A375 (cell line): ENCODE measurements at places on chromosomes 4 and X. TPM values are rescaled to one million over a fixed set of nuclear protein-coding genes. Genes with fewer than 3 reads are reported as not detected.

Gene FATE1
- not detected in 2 replicates for total RNA-seq

Gene IL15
- 0.27 and 1.5 TPM in 2 replicates for total RNA-seq

Gene ARHGEF6
- total RNA-seq, result 5.7 and 6.8 TPM in 2 replicates

Gene PASD1
- 0.05 TPM in 1 of 2 replicates, not detected in the other for total RNA-seq

Gene SLITRK2
- 0.72 and 0.93 TPM in 2 replicates for total RNA-seq

Gene KCND1
- total RNA-seq, result 0.30 and 0.96 TPM in 2 replicates

Gene VAMP7
- total RNA-seq, result 21.2 and 24.1 TPM in 2 replicates

Gene HSFX2
- not detected in 2 replicates for total RNA-seq

Gene BBS12
- 1.4 and 1.5 TPM in 2 replicates for total RNA-seq

Gene CYSLTR1
- total RNA-seq, result 0.16 TPM in 1 of 2 replicates, not detected in the other

Gene EGF
- 0.24 and 0.57 TPM in 2 replicates for total RNA-seq

Gene APBB2
- 27.5 and 39.3 TPM in 2 replicates for total RNA-seq

Gene ZNF141
- total RNA-seq, result 7.4 and 9.1 TPM in 2 replicates

Gene EDA2R
- 2.4 and 2.7 TPM in 2 replicates for total RNA-seq

Gene TACR3
- 0.05 and 0.15 TPM in 2 replicates for total RNA-seq

Gene FAM53A
- 3.2 and 5.8 TPM in 2 replicates for total RNA-seq

Gene FAM13A
- total RNA-seq, result 8.4 and 11.5 TPM in 2 replicates

Gene MAGEC2
- total RNA-seq, result 108 and 111 TPM in 2 replicates

Gene LNX1
- 3.2 and 3.4 TPM in 2 replicates for total RNA-seq

Gene MID2
- total RNA-seq, result 1.2 and 2.6 TPM in 2 replicates

Gene FRG1
- total RNA-seq, result 69.3 and 92.1 TPM in 2 replicates

Gene GLRB
- total RNA-seq, result 3.9 and 4.7 TPM in 2 replicates

Gene CXXC4
- 0.32 and 0.45 TPM in 2 replicates for total RNA-seq

Gene DCAF4L1
- total RNA-seq, result 0.79 and 1.1 TPM in 2 replicates

Gene TSPAN5
- total RNA-seq, result 7.3 and 8.9 TPM in 2 replicates

Gene GAGE2A
- total RNA-seq, result 28.0 and 28.9 TPM in 2 replicates

Gene ASB12
- not detected in 2 replicates for total RNA-seq

Gene LGI2
- not detected in 2 replicates for total RNA-seq

Gene CTBP1
- 230 and 238 TPM in 2 replicates for total RNA-seq

Gene C1QTNF7
- total RNA-seq, result not detected in 2 replicates

Gene KCTD8
- total RNA-seq, result 0.30 and 0.58 TPM in 2 replicates

Gene DNAJB14
- 31.1 and 37.0 TPM in 2 replicates for total RNA-seq

Gene ERVMER34-1
- total RNA-seq, result 0.11 and 0.30 TPM in 2 replicates

Gene OTC
- total RNA-seq, result not detected in 2 replicates

Gene SSX2B
- total RNA-seq, result 24.9 and 31.2 TPM in 2 replicates

Gene USP11
- total RNA-seq, result 73.3 and 80.0 TPM in 2 replicates
